ENCODE measurements at places on chromosomes 1 and 21. TPM values are rescaled to one million over a fixed set of nuclear protein-coding genes. Genes with fewer than 3 reads are reported as not detected.
A peak's percentile ranks its signal among the peaks of the same experiment; 100 is the strongest.

- no peak overlapping the region for H3K27ac ChIP-seq
- no peaks in the 10 kb centered on the region for H3K36me3 ChIP-seq
- H3K4me3 ChIP-seq: peak overlapping the region; percentile 52
- peaks cover 4% of the 10 kb centered on the region for H3K4me1 ChIP-seq
Measured at GRCh38 chr1:112713466-112714312, 1.4 kb downstream of the PPM1J start.

GRCh38 chr1:238226810-238227209, 336.1 kb upstream of the ZP4 start:
- no peaks in the 10 kb centered on the region for H3K27me3 ChIP-seq
- no peak for DNase-seq
- no peak overlapping the region for H3K27ac ChIP-seq

GRCh38 chr1:78587211-78587610, 33.0 kb upstream of the IFI44L start:
- no peak for DNase-seq
- H3K4me1 ChIP-seq: no peaks in the 10 kb centered on the region
- no peaks in the 10 kb centered on the region for H3K36me3 ChIP-seq
- no peaks in the 10 kb centered on the region for H3K27me3 ChIP-seq
- H3K27ac ChIP-seq: no peak overlapping the region

GRCh38 chr1:16076031-16076864, 2.8 kb upstream of the FAM131C start:
- H3K4me3 ChIP-seq: no peak overlapping the region
- no peak for DNase-seq
- H3K4me1 ChIP-seq: peaks cover 2% of the 10 kb centered on the region

DNA sequence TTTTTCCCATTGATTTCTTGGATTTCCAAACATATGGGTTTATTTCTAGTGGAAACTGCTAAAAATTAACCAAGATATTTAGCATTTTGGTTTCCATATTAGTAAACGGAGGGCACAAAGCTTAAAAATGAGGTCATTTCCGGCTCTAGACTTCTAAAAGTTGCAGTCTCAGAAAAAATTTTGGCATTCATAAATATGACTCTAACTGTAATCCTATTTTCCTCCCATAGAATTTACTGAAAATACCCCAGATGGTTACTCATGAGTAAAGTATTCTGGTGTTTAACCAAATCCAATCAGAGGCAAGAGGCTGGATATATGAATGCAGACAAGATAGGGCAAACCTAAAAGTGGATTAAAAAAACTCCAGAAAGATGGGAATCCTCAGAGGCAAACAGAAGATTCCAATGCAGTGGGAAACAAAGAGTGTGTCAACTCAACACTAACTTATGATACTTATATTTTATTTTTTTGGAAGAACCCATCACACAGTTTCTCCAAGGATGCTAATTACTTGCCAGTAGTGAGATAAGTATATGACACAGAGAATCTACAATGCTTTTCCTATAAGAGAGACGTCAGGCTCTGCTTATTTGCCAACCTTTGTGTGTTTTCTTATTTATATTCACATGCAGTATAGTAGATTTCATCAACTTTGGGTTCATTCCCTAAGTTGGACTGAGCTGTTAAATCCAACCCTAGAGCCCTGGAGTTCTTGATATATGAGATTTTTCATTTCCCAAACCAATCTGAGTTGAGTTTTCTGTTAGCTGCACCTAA, 90.1 kb upstream of the BCL10 start:
- H3K4me3 ChIP-seq: no peak overlapping the region
- H3K27me3 ChIP-seq: no peaks in the 10 kb centered on the region
- no peak for DNase-seq
- H3K27ac ChIP-seq: no peak overlapping the region

The MSH4 gene
- 0.91 TPM for total RNA-seq

All from prostate gland (tissue), 2 donors.